ENCODE measurements at places on chromosomes 1 and 21.
A peak's percentile ranks its signal among the peaks of the same experiment; 100 is the strongest.

DNA sequence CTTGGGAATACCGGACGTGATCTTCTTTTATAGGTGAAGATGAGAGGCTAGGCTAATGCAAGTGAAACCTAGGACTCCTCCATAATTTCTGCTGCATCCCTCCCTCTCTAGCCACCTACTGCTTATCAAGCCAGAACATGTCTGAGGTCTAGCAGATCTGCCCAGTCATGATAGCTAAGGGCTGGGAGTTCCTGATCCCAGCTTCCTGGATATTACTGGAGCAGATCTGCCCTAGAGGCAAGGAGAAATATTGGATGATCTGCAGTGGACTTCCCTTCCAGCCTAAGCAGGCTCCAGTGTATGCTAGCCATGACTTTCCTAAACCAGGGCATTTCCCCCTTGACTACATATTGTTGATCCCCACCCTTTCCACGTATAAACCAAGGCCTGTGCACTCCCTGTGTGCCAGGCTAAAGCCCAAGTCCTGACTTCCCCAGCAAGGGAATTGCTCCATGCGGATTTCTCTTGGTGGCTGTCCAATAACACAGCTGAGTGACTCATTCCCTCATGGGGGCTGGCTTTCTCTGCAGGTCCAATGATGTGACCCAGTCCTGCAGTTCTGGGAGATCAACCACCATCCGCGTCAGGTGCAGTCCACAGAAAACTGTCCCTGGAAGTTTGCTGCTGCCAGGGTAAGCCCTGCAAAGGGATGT, 15.5 kb upstream of the SARS1 start:
- DNase-seq, result no peak

GRCh38 chr1:96772349-96772748, 50.8 kb downstream of the PTBP2 start:
- no peak for DNase-seq

DNA sequence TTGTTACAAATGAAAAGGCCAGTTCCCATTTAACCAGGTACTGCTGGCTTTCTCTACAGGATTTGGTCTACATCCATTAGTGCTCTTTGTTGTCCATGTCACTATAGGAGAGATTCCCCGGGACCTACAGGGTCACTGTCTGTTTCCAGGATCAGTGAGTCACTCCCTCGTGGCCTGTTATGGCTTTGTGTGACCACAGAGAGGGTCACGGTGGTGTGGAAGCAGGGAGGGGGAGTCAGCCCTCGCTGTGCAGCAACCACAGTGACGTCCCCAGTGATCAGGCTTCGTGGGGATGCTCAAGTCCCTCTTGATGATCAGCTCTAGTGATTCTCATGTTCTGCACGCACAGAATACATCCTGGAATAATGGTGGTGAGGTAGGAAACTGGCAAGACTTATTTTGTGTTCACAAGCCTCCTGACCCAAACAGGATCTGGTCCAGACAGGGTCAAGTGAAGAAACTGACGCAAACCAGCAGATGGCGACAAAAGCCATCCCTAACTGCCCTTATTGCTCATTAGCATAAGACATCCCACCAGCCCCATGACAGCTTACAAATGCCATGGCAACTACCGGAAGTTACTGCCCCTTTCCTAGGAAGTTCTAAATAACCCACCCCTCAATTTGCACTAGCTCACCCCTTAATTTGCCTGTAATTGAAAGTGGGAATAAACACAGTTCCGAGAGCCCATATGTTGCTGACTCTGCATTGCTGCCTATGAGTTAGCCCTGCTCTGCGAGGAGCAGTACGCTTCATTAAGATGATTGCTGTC, 98.5 kb downstream of the DISC1 start:
- no peak for DNase-seq

- DNase-seq, result no peak
These were observed 8.8 kb upstream of the ID3 start for GRCh38 chr1:23567996-23568607.

DNA sequence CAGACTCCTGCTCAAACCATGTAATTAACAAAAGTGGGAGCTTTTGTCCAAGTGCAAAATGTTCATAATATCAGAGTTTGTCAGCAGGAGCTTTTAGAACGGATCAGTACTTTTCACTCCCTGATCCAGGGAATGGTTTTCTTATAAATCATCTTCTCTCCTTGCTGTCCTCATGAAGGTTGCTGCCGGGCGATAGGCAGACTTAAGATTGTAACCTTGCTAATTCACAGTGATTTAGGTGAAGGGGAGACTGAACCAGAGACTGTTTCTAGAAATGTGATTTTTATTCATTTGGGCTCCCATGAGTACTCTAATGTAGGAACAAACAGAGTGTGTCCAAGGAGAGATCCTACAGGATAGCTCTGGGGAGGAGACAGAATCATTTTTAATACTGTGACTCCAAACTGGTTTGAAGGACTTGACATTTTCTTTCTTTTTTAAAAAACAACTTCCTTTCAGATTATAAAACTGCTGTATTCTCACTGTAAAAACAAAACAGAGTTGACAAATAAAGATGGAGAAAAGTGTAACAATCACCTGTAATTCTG, 23.7 kb downstream of the ELAVL4 start:
- DNase-seq, result no peak

DNA sequence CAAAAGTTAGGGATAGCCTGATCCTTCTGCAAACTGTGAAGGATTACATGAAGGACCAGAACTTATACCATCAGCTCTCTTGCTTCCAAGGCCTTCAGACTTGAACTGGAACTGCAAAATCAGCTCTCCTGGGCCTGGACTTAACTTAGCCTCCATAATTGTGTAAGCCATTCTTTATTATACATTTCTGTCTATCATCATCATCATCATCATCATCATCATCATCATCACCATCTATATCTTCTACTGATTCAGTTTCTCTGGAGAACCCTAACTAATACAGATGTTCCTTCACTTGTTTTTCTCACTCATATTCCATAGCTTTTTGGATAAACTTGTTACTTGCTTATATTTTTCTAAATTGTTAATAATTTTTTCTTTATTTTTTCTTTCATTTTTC, 50.0 kb downstream of the PAPPA2 start:
- DNase-seq, result no peak

DNA sequence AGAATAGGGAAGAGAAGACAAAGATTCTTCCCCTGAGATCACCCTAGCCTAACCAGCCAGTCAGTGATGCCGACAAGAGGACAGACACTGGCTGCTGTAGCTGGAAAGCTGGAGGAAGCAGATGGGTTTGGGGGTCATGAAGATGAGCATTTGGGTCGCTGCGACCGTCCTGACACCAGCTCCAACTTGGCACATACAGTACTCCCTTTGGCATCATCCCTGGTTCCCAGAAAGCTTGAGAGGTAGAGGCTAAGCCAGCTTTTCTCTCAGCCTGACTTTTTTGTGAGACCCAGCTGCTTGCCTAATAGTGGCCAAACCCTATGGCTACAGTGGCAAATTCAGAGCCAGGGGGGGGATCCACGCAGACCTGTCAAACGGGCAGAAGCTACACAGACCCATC, 43.0 kb upstream of the IKBKE start:
- no peak for DNase-seq

- no peak for DNase-seq
These were observed 801 bp downstream of the TRAF5 start for GRCh38 chr1:211327346-211327921.

DNA sequence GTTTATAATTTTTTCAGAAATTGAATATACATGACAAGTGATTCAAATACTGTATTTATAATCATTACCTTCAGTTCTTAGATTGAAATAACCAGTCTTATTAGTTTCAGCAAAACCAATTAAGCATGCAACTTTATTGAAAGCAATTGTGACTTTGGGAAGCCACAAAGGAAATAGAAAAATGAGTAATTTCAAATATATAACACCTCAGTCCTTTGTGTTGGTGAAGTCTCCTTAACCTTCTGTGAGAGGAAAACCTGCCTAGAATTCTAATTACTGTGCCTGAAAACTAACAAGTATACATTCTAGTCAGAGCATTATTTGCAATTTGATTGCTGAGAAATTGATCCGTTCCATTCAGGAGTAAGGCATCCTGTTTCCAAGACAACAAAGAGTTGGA, 95.8 kb downstream of the S1PR1 start:
- no peak for DNase-seq

DNA sequence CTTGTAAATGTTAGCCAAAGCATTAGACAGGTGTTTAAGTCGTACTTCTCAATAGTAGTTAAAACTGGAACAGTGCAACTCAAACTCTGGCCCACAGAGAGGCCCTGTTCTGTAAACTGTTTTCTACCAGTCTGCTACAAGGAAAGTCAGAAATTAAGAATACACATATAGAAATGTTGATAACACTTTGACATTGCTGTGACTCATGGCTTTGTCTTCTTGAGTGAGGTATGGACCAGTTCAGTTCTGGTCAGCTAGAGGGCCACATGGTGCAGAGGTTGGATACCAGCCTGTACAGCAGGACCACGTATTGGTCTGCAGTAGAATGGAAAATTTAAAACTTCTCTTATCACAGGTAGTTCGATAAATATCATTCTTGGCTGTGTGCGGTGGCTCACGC, 22.3 kb downstream of the ZBTB8B start:
- no peak for DNase-seq

- no peak for DNase-seq
These were observed 19.7 kb upstream of the CHI3L1 start for GRCh38 chr1:203206129-203206687.

DNA sequence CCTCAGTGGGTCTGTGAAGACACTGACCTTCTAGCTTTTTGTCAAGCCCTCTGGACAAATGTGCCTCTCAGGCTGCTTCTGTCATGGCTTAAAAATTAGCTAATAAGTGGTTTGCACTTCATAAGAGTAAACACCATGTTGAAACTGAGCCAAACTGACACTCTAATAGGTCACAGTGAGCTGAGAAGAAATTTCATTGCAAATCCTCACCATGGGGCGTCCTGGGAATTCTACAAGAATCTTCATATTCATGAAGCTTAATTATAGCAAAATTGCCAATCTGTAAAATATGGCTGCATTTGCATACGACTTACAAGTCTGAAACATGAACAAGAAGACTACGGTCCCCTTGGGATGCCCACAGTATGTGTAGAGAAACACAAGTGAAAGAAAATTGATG, 188.6 kb downstream of the DSCAM start:
- no peak for DNase-seq

GRCh38 chr1:174243451-174244000, 84.2 kb downstream of the RABGAP1L start:
- DNase-seq, result no peak

GRCh38 chr1:212700892-212701819, 1.5 kb upstream of the BATF3 start:
- no peak for DNase-seq

DNA sequence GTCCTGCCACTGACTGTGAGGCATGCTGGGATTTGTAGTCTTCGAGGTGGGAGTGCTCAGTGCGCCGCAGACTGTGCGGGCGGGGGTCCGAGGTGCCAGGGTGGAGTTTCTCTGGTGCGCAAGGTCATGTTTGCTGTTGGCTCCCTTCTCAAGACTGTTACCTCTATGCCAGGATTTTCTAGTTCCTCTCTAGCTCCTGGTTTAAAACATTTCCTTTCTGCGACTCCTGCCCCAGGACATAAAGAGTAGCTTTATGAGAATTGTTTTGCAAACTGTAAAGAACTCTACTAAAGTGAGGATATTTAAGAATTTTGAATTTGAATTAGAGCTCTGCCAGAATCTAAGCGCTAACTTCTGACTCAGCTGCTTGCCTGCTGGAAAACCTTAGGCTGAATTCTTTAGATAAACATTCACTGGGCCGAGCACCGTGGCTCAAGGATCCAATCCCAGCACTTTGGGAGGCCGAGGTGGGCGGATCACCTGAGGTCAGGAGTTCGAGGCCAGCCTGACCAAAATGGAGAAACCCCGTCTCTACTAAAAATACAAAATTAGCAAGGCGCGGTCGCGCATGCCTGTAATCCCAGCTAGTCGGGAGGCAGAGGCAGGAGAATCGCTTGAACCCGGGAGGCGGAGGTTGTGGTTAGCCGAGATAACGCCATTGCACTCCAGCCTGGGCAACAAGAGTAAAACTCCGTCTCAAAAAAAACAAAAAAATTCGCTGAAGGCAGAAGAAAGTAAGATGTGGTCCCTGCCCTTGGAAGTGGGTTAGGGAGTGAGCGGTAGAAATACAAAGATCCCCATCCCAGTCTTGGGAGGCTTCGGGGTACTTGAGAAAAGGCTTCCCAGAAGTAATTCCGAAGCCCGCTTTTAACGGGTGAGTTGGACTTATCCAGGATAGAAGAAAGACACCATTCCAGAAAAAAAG, 992 bp upstream of the USP48 start:
- DNase-seq, result no peak

DNA sequence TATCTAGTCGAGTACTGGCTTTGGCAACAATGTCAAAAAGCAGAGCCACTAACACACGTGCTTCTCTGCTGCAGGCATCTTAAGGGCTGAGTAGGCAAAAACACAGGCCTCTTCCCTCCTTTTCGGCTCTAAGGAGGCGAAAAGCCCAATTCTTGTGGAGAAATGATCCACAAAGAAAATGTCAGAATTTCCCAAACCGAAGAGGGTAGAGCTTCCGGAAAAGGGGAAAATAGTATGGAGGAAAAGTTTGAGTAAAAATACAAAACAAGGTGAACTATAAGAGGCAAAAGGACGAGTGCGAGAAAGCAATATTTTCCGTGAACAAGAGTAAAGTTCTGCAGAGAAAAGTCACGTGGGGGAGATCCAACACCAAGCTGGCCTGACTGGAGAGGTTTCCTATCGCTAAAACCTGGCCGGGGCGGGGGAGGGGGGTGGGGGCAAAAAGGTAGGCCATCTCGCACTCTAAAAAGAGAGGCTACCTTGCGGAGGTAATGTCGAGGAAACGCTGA, 551 bp downstream of the ZRANB2 start:
- no peak for DNase-seq

- DNase-seq, result no peak
These were observed 9.5 kb downstream of the DNM3 start for GRCh38 chr1:171850651-171851350.

DNA sequence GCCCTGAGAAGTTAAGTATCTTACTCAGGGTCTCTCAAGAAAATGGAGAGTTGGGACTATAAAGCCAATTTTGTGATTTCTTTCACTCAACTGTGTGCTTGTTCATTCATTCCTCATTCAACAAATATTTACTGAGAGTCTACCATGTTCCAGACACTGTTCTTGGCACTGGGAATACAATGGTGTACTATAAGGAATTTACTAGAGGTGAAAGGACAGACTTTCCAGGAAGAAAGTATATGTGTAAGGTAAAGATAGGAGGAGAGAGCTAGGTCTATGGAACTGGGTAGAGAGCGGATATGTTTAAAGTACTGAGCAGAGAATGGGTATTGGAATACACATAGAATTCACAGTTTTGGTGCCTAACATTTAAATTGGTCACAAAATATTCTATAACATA, 42.3 kb downstream of the ZNHIT6 start:
- DNase-seq, result no peak

DNA sequence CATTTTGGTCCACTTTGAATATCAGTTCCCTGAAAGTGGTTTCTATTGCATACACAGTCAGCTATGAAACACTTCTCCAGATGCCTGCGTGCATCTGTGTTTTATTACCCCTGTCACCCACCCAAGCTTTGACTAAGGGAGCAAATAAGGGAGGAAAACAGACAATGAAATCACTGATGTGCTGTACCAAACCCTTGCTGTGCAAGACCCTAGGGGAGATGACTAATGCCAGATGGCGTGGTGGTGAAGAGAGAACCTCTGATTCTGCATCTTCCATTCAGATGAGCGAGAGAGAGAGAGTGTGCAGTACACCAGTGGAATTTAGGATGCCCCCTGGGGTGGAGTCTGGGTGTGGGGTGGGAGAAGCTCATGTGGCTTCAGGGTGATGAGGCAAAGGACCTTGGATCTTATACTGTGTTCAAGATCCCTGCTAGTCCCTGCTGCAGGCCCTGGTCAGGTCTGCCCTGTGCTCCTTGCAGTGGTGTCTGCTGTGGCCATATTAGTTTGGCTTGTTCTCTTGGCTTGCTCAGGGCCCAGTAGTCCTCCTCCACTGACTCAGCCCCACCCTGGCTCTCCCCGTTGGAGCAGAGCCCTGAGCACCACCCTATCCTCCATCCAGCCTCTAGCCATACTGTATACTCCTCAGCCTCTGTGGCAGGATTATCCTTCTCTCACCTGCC, 18.5 kb downstream of the CLCA1 start:
- DNase-seq, result peak; percentile 94
